ENCODE measurements at places on chromosomes 2 and 18.

GRCh38 chr2:110106642-110107041 lies 9.0 kb downstream of the MALL start:
- no peak for DNase-seq

DNA sequence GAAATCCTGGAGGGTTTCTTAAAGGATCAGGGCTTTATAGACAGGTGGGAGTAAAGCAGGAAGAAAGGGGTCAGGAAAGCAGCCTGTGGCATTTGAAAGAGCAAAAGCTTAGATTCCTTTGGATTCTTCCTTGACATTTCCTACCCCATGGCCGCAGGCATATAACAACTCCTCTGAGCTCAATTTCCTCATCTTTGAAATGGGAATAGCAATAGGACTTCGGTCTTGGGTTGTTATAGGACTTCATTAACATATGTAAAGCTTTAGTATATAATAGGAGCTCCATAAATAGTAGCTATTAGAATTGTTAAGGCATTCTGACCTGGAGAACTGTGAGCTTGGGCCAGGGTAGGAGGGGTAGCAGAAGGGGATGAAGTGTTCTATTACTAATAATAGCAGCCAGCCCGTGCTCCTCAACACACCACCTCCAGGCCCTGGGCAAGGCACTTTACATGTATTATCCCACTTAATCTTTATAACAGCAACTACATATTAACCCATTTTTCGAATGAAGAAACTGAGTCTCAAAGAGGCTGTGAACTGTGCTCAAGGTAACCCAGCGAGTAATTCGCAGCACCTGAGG lies 10.6 kb downstream of the ZFP36L2 start:
- no peak for DNase-seq

GRCh38 chr2:240856151-240856980 lies 12.3 kb upstream of the AGXT start:
- DNase-seq: peak; percentile 32

DNA sequence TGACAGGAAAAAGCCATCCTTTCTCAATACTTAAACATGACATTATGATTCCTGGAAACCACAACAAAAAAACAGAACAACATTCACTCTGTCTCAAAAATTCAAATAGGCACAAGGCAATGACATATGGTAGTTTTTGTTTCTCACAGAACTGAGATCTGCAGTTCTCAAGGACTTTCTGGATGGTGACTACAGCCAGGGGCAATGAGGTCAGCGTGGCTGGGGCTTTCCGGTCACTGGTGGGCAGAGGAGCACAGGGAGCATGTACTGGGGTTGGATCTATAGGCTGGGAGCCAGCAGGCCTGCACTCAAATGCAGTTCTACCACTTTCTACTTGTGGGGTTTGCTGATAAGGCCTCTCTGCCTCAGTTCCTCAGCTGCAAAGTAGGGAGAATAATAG lies 72.0 kb downstream of the CTAGE1 start:
- DNase-seq: no peak

GRCh38 chr2:27737676-27738348 lies 33.7 kb upstream of the MRPL33 start:
- DNase-seq: no peak

DNA sequence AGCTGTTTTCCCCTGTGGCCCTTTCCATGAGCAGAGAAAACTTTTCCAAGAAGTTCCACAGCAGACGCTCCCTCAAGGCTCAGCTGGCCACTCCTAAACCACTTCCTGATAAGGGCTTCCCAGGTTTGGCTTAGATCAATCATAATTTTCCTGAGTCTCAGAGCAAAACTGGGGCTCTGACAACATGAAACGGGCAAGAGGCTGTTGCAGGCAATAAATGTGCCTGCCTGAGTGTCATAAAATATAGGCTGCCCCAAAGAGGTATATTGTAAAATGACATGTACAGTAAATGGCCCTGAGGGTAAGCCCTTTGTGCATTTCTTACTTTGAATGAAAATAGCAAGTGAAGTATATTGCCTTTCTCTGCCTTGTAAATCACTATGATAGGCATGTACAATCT lies 105.6 kb upstream of the UXS1 start:
- DNase-seq: no peak

DNA sequence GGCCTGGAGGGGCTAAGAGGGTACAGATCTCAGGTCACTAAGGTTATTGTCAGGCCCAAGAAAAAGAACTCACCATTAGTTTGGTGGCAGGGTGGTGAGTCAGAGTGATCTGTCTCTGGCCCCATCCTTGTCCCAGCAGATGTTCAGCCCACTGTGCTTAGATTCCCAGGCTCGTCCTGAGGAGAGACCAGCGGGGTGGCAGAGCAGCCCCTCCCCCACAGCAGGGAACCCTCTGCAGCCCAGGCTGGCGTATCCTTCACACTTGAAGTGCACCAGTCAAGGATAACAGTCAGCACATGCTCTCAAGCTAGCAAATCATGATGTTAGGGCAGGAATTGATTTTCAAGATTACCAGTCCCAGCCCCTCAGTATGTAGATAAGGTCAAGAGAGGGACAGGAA lies 43.1 kb downstream of the TMEM185B start:
- no peak for DNase-seq

GRCh38 chr2:1781291-1782080 lies 37.2 kb upstream of the PXDN start:
- DNase-seq: peak; percentile 65

DNA sequence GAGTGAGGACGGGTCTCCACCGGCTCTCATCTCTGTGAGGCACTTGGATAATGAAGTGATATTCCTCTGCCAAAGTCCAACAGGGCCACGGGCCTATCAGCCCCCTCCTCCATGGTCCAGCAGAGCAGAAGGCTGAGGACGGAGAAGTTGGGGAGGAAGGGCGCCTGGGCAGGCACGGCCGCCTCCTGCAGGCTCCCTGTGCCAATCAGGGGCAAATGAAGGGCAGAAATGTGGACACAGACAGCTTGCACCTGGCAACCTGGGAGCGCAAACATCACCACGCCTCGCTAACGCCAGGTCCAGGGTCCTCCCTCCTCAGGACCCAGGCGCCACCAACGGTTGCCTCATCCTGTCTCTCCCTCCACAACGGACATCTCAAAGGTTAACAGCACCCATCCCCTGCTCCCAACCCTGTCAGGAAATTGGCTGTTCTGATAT lies 24.3 kb downstream of the SMAD7 start:
- DNase-seq: no peak

DNA sequence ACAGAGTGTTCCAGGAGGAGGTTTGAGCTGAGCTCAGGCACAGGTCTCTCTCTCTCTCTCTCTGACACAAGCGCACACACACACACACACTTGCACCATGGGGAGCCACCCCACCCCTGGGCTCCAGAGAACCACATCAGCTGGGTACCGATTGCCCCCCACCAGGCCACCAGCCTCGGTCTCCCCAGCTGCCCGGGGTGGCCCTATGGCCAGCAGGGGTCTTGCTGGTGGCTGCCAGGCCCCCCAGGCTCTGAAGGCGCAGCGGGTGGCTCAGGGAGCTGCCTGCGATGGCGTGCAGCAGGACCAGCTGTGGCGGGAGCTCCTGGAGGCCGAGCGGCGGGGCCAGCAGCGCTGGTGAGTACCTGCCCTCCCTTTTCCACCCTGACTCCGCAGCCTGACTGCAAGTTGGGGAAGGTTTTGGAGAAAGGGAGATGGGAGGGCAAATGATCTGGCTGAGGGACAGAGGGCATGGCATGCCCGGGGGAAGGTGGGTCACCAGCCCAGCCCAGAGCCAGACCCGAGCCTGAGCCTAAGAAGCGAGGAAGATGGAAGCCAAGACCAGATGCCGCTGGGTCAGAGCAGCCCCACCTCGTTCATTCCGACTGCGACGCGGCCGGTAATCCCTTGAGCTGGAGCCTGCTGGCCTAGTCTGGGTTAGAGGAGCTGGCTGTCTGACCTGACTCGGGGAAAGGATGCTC lies 21.9 kb upstream of the SLC66A3 start:
- no peak for DNase-seq

DNA sequence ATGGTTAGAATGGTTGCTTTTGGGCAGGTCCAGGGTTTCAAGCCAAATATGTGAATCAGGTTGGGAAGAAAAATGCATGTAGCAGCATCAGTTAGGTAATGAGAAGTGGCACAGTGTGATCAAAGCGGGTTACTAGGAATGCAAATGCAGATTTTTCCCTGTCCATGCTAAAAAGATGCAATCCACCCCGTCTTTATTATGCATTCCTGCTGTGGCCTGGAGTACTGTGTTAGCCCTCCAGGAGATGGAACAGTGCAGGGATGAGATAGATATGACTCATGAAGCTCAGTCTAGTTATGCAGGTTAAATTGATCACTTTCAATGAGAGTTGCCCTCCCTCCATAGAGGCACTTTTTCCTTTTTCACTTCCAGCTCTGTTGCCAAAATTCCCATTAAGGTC lies 283.8 kb downstream of the CTNNA2 start:
- DNase-seq: no peak

GRCh38 chr2:191533693-191534180 lies 144.2 kb upstream of the NABP1 start:
- DNase-seq: no peak

GRCh38 chr2:102999958-103000357 lies 238.1 kb downstream of the TMEM182 start:
- DNase-seq: no peak

DNA sequence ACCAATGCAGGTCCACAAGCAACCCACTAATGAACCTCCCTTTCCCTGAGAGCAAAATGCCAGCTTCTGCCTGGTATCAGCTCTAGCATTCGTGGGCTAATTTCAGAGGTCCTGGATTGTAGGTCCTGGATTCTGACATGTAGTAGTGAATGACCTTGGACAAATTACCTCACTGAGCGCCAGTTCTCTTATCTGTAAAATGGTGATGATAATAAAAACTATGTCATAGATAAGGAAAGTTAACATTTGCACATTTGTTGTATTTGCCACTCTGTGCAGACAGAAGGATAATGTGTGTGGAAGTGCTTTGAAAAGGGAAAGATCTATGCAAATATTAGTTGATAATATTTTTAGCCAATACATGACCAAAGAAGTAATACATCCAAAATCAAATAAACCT lies 4.1 kb upstream of the TET3 start:
- no peak for DNase-seq

- DNase-seq: no peak
Observed at GRCh38 chr2:143530758-143531157, 401.5 kb downstream of the ARHGAP15 start.

DNA sequence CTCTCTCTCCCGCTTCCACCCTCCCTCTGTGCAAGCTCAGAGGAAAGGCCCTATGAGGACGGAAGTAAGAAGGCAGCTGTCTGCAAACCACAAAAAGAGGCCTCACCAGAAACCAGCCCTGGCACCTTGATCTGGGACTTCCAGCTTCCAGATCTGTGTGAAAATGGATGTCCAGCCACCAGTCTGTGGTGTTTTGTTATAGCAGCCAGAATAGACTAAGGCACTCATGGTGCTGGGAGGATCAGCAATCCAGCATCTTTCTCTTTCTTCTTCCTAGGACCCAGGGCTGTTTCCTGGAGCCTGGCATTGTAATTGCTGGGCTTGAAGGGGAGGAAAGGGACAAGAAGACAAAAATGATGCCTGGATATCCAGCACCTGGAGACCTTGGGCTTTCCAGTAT lies 122.5 kb downstream of the SOCS6 start:
- DNase-seq: no peak

- DNase-seq: no peak
Observed at GRCh38 chr2:20205915-20206524, 18.9 kb downstream of the SDC1 start.

GRCh38 chr2:96148410-96149217 lies 3.4 kb upstream of the DUSP2 start:
- peak; percentile 95 for DNase-seq

- DNase-seq: no peak
Observed at GRCh38 chr2:165305391-165306096, 66.3 kb downstream of the SCN2A start.

- no peak for DNase-seq
Observed at GRCh38 chr18:74632351-74632679, 34.6 kb downstream of the ZNF407 start.

DNA sequence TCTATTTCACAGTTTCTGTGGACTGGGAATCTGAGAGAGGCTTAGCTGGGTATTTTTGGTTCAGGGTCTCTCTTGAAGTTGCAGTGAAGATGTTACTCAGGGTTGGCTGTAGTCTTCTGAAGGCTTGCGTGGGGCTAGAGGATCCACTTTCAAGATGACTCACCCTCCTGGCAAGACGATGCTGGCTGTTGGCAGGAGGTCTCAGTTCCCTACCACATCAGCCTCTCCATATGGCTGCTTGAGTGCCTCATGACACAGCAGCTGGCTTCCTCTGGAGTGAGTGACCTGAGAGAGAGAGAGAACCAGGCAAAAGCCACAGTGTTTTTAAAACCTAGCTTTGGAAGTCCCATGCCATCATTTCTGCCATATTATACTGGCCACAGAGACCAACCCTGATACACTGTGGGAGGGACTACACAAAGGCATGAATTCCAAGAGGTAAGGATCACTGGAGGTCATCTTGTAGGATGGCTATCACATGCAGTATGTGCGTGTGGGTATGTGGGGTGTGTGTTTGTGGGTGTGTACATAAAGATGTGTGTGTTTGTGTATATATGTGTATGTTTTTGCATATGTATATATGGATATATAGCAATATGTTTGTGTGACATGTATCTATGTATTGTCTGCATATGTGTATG lies 25.1 kb downstream of the DNPEP start:
- DNase-seq: no peak

GRCh38 chr2:9002637-9003365 lies 683 bp downstream of the MBOAT2 start:
- peak; percentile 6 for DNase-seq

DNA sequence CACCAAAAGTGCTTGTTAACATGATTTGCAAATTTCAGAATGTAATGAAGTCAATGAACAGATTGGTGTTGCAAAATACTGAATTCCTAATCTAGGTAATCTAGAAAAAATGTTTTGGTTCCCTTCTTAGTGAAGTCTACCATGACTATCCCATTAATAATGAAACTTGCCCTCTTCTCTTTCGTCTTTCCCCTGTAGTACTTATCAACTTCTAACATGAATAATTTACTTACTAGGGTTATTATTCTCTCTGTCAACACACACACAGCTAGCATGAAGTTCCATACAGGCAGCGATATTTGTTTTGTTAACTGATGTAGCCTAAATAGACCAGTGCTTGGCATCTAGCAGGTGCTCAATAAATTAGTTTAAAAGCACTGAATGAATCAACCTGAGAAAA lies 160.2 kb downstream of the NCK2 start:
- DNase-seq: no peak

DNA sequence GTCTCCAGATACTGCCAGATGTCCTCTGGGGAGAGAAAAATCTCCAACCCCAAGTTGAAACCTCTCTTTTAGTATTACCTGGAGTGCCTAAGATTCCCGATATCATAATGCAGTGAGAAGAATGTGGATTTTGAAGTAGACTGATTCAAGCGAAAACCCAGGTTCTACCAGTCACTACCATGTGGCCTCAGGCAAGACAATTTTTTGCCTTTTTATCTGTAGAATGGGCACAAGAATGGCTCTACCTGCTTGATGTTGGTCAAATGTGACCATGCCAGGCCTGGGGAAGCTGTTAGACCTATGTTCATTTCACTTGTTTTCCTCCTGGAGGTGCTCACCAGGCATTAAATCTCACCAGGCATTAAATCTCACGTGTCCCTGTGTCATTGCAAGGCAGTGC lies 131.3 kb downstream of the DDX1 start:
- no peak for DNase-seq

GRCh38 chr18:22044474-22045220 lies 124.7 kb upstream of the GATA6 start:
- DNase-seq: no peak
